ENCODE measurements at places on chromosomes 7 and 10. TPM values are rescaled to one million over a fixed set of nuclear protein-coding genes. Genes with fewer than 3 reads are reported as not detected.

INMT gene
- 131 TPM for total RNA-seq

DNA sequence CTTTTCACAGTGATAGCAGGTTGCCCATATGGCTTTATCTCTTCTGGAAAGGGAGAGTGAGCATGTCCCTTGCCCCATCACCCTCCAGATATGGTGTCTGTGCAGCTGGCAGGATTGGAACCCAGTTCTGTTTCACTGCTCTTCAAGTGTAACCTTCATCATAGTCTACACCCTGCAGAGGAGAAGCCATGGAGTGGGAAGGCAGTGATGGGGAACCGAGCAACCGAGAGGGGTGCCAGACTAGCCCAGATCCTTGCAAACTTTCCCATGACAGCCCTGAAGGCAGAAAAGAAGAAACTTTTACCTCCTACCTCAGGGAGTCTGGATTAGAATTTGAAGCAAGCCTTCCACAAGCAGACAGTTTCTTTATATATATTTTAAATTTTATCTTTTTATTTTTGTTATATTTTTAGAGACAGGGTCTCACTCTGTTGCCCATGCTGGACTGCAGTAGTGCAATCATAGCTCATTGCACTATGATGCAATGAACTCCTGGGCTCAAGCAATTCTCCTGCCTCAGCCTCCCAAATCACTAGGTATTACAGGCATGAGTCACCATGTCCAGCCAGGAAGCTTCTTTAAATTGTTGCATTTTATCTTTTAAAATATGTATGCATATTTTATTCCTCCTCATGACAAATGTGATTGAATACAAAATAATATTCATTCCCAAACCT, 133.3 kb downstream of the KCNMA1 start:
- no peak for DNase-seq

GRCh38 chr10:60042262-60042661, 135.9 kb upstream of the CCDC6 start:
- no peak for DNase-seq

DNA sequence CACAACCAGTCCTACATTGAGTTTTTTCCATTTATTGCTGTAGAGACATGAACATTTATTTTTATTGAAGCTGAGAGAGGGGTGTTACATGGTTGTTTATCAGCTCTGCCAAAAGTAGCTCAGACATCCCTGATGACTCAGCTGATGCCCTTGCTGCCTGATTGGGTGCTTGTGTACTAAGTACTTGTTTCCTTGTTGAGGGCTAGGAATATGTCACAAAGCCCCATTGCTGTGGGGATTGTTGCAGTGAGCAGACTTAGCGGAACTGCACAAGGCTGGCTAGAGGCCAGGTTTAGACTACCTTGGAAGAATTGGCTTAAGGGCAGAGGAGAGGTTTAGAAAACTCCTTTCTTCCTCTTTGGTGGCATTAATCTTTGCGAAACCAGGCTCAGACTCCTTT, 110.6 kb downstream of the AUTS2 start:
- DNase-seq, result no peak

GRCh38 chr10:97428572-97428981, 2.6 kb downstream of the PGAM1 start:
- no peak for DNase-seq

GRCh38 chr7:117041007-117041406, 87.7 kb downstream of the ST7 start:
- DNase-seq, result no peak

- no peak for DNase-seq
Measured at GRCh38 chr10:12420530-12421120, 71.3 kb downstream of the CAMK1D start.

DNA sequence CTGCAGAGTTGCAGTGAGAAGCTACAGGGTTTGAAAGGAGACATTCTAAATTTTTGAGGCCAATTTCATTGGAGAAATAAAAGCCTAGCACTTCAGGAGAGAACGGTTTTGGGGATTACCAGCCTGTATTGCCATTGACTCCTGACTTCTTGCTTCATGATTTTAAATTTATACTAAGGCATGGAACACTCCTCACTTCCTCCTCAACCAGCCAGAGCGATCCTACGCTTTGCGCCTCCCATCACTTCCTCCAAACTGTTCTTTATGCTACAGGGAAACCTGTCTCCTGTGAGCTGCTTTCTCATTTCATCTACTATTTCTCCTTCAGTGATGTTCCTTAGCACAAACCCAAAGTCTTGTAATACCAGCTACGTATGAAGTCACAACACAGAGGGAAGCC, 495.1 kb downstream of the SUGCT start:
- no peak for DNase-seq

All from sciatic nerve (tissue), 2 donors.